NCI-H2081 (cell line): ENCODE measurements at places on chromosomes 11 and 22.

- no peak for DNase-seq
Measured at GRCh38 chr22:46119729-46120419, 30.5 kb upstream of the PPARA start.

DNA sequence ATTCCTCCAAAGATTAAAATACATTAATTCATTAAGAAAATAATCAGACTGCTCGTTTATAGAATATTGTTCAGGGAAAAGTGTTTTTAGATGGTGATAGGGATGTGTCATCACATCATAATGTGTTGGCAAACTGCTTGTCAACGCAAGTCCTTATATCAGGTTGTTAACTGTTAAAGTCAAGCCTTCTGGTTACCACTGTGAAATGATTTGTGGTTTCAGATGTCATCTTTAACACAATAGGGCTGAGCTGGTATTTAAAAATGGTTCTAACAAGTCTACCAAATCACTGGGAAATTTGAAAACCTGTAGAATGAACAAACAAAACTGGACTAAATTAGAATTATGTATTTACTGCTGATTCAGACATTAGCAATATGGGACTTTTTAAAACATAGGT, 2.4 kb upstream of the MMP13 start:
- no peak for DNase-seq

- DNase-seq, result no peak
Measured at GRCh38 chr22:45562537-45563361, 60.1 kb downstream of the FBLN1 start.

DNA sequence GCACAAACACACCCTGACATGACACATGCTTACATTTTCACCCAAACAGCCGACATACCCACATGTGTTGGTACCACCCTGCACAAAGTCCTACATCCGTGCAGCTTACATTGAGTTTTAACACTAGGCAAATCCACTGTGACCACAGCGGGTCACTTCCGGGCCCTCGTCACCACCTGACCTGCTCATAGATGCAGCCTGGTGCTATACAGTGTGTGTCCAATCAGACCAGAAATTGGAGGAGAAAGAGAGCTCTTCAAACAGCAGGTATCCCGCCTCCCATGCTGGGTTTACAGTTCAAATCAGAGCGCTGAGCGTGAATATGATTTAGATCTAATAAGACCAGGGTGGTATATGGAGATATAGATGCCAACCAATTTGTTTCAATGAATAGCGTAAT, 35.4 kb downstream of the PHF21B start:
- no peak for DNase-seq

DNA sequence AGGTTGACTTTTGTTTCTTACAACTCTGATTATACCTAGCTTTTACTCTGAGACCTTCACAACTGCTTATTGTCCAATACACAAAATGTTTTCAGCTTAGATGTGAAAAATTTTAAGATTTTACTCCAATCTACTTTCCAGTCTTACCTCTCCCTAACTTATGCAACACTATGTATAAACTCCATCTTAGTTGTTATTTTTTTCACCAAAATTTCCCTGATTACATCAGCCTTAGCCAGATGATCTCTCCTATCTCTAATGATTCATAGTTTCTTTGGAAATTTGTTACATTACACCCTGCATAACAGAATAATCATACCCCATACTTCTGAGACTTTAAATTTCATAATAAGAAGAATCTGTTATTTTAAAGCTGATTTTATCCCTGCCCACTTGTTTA, 621.0 kb upstream of the ANO3 start:
- no peak for DNase-seq

GRCh38 chr22:31728857-31729256, 21.1 kb downstream of the PRR14L start:
- no peak for DNase-seq

DNA sequence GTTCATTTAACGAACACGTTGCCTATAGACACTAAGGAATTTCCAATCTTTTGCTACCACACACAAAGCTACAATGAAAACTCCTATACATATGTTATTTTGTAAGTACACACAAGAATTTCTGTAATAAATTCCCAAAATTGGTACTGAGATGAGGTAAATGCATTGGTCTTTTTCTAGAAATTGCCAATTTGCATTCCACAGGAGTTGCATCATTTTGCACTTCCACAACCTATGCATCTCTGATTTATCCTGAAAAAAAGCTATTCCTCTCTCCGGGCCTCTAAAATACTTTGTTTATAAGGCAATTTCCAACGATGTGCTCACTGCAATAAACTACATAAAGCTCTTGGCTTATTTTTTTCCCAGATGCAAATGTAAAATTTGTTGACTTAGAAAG, 24.9 kb downstream of the IMMP1L start:
- no peak for DNase-seq

- DNase-seq, result no peak
Measured at GRCh38 chr11:118572981-118573550, 857 bp downstream of the ARCN1 start.

DNA sequence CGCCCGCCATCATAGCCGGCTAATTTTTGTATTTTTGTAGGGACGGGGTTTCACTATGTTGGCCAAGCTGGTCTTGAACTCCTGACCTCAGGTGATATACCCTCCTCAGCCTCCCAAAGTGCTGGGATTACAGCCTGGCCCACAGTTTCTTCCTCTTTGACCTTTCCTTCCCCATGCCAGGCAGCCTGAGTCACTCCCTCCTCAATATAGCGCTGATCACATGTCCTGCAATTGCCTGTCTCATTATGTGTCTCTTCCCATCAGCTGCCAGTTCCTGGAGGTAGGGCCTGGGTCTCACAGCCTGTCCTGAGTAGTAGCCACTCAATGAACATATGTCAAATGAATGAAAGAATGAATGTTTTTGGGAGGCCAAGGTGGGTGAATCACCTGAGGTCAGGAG, 43.0 kb upstream of the CCDC134 start:
- DNase-seq, result no peak

GRCh38 chr11:119436093-119436492, 13.1 kb upstream of the THY1 start:
- DNase-seq, result no peak

GRCh38 chr11:113974741-113975470, at the start of gene HTR3A:
TSS of gene HTR3A (plus strand) at chr11:113975108. CDS start at chr11:113975326, 218 bp downstream.
- DNase-seq, result peak; percentile 75

DNA sequence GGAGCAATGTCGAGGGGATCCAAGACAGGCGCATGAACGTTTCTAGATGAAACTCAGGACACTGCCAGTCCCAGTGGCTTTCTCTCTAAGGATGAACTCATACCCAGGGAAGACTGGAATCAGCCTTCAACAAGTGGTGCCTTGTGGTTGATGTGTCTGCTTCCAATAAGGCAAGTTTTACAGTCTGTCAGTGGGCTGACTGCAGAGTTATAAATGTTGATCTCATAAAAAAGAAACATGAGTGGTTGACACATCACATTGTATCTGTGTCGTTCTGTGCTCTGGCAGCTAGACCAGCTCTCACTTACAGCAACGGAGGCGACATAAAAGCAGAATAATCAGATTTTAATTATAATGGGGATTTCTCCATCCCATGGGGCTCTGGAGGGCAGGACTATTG, 96.7 kb downstream of the SNX19 start:
- DNase-seq, result no peak

DNA sequence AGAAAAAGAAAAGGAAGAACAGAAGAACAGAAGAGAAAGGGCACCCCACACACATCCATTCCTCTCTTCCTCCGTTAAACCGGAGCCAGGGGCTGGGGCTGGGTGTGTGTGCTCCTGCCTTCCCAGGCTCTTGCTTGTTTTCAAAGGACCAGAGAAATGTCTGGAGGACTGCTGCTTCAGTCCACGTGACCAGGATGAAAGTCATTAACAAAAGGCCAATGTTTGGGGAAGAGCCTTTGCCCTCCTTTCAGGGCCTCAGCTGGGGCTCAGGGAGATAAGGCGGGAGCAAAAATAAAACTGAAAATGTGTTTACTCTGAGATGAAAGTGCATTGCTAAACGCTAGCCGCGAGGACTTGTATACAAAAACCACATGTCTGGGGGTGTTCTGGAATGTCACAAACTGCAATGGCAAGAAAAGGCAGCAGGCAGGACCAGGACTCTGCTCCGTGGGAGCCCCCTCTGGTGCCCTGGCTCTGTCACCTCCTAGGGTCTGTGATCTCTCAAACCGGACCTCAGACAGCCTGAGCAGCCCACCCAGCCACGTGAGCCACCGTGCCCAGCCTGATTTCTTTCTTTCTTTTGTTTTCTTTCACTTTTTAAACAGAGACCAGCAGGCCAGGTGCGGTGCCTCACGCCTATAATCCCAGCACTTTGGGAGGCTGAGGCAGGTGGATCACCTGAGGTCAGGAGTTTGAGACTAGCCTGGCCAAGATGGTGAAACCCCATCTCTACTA, 31.6 kb upstream of the MYH9 start:
- DNase-seq, result no peak

DNA sequence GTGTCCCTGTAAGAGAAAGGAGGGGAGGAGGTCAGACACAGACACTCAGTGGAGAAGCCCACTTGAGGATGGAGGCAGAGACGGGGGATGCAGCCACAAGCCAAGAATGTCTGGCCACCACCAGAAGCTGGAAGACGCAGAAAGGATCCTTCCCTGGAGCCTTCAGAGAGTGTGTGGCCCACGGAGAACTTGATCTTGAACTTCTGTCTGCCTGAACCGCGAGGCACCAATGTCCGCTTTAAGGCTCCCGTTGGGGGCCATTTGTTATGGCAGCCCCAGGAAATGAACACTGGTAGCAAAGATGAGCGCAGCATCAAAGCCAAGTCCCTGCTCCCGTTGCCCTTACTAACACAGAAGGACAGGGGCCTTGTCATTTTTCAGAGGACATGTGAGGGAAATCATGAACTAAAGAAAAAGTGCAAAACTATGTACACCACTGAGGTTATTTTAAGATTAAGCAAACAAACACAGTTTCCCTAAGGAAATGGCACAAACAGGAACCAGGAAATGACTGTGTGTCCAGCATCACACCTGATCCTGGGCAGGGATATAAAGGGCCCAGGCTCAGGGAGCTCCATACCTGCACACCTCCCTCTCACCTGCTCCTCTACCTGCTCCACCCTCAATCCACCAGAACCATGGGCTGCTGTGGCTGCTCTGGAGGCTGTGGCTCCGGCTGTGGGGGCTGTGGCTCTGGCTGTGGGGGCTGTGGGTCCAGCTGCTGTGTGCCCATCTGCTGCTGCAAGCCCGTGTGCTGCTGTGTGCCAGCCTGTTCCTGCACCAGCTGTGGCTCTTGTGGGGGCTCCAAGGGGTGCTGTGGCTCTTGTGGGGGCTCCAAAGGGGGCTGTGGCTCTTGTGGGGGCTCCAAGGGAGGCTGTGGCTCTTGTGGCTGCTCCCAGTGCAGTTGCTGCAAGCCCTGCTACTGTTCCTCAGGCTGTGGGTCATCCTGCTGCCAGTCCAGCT, at the start of gene KRTAP5-6:
Gene KRTAP5-6, plus strand, starts transcription at position 588 of the 963 bp plus-strand sequence. Its CDS starts 51 bp downstream, at position 639.
- DNase-seq, result no peak

GRCh38 chr11:17792161-17792560, 57.6 kb downstream of the KCNC1 start:
- no peak for DNase-seq

GRCh38 chr11:46273511-46274205, 3.8 kb upstream of the CREB3L1 start:
- peak; percentile 69 for DNase-seq

GRCh38 chr11:69524291-69524882, 42.9 kb downstream of the LINC01488 start:
- no peak for DNase-seq

GRCh38 chr22:49155770-49156580, 671.7 kb downstream of the BRD1 start:
- DNase-seq, result no peak

DNA sequence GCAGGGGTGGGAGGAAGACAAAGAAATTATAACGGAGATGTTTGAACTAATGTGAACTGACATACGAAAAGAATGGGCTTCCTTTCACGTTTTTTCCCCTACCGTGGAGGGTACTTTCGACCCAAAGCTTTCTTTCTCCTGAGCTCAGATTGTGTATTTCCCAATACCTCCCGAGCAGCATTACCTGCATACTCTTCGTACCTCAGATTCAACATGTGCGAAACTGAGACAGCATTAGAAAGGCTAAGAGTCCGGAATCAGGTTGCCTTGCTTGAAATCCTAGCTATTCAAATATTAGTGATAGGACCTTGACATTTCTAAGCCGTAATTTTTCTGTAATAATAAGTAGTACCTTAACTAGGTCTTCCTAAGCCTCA, 778 bp upstream of the PAK1 start:
- DNase-seq, result no peak

DNA sequence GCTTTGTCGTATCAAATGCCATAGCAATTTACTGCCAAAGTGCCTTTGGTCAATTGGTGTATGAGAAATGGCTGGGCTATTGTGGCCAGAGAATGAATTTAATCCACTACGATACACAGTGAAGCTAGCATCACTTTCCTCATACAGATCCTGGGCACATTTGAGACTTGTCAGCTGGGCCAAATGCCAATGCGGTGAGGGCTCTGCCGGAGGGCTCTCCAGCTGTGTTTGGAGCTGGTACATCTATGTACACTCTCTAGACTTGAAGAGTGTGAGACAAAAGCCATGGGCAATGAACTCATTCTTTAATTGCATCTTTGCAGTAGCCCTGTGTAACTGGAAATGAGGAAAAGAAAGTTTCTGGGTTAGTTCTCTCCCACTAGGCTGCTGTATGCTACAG, 1052.9 kb downstream of the NTM start:
- DNase-seq, result no peak

DNA sequence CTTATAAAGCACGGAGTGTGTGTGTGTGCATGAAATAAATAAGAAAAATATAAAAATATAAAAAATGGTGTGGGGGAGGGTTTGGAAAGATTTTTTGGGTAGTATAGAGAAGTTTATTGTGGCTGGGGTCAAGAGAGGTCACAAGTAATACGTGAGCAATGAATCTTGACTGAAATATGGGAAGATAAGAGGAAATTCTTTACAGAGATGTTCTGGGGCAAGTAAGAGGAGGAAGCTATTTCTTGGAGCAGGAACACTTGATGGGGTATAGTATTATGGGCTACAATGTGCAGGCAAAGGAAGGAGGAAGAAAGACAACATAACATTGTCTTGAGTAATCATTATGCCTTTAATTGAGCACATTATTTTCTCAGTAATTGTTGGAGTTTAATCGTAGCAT, 2.1 kb downstream of the HBD start:
- DNase-seq, result no peak

- no peak for DNase-seq
Measured at GRCh38 chr11:57658023-57658361, 430 bp downstream of the CLP1 start.
